ENCODE measurements at places on chromosomes 5 and 9.

DNA sequence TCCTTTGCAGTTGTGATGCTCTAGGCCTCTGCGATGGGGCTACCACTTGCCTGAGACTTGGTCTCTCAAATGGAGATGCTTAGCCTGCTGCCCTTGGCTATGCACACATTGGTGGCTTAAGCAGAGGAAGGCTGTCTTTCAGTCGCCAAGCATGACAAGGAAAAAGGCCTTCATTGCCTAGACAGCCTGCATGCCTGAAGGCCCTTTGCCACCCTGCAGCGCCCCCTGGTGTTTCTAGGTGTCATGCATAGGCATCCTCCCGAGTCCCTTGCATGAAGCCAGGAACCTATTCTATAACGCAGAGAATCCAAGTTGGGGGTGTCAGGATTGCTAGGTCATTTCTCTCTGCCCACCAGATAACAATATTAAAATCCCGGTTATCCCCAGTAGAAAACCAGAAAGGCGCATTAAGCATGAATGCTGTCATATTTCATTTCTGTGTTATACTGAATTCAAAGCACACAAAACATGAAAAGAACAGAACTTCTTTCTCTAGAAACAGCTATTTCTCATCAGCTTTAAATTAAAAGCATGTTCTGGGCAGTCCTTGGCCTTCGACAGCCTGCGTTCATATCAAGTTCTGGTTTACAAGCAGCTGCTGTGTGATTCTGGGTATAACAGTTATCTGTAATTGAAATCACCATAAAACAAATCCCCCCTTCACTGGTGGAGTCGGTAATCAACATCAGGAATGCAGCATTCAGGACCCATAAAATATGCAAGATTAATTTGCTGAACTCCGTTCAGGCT is 59.7 kb upstream of the TRPC7 start:
- no peak for DNase-seq

- DNase-seq, result no peak
Observed at GRCh38 chr5:136242136-136242535, 49.2 kb upstream of the SMIM32 start.

DNA sequence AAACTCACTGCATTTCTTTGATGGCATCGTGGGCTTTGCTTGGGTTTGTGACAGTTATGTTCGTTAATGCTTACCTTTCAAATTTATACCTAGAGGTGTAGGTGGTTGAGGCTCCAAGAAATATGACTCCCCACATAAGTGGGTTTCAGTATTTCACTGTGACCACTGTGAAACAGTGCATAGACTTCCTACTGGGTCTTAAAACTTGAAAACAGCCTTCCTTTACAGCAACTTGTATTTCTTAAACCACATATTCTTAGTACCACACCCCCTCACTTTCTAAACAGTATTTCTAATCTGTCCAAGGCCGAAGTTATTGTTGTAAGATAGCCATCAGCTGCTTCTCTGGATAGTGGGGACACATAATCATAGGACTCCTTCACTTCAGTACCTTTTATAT is 48.3 kb downstream of the TMEFF1 start:
- DNase-seq, result no peak

- no peak for DNase-seq
Observed at GRCh38 chr5:67170767-67171166, 25.8 kb downstream of the CD180 start.

GRCh38 chr9:127362829-127363228 is 34.1 kb upstream of the SLC2A8 start:
- no peak for DNase-seq
